ENCODE measurements at places on chromosomes 1 and 21. TPM values are rescaled to one million over a fixed set of nuclear protein-coding genes. Genes with fewer than 3 reads are reported as not detected.

The ENO1 gene
- 1,928 TPM for total RNA-seq

The GPR161 gene
- total RNA-seq, result 5.6 TPM

The IFNGR2 gene
- total RNA-seq, result 61.2 TPM

The CACNA1S gene
- total RNA-seq, result not detected

The PRDM16 gene
- 5.0 TPM for total RNA-seq
